ENCODE measurements at places on chromosomes 1 and 21. TPM values are rescaled to one million over a fixed set of nuclear protein-coding genes. Genes with fewer than 3 reads are reported as not detected.

- DNase-seq = no peak
These were observed 284.5 kb upstream of the ADGRL4 start for GRCh38 chr1:79290927-79291474.

DNA sequence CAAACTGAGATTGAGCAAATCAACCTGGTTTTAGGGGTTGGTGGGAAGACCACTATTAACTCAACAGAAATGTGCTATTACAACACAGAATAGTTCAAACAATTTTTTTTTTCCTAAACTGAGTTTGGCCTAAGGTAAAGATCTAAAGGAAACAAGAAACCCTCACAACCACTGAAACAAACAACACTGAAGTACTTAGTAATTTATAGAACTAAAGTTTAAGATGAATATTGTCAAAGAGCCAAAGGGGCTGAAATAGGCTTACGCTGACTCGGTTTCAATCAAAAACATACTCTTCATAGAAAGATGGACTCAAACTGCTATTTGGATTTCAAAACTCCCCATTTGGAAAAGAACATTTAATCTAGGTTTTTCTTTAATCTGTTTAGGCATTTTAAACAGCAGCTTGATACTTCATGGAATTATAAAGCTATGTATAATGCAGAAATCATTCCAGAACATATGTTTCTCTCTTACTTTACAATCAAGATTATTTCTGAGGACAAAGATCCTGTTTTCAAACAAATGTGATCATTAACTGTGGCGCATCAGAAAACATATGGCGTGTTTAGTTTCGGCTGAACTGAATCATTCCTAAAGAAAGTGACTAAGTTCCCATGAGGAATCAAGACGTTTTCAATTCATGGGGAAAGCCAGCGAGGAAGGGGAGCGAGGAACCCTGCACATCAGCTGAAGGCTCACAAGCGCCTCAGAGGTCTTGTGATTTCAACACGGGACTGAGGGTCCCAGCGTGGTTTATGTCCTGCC lies 62.7 kb downstream of the SYT6 start:
- DNase-seq = no peak

Gene GJA8
- not detected for total RNA-seq

DNA sequence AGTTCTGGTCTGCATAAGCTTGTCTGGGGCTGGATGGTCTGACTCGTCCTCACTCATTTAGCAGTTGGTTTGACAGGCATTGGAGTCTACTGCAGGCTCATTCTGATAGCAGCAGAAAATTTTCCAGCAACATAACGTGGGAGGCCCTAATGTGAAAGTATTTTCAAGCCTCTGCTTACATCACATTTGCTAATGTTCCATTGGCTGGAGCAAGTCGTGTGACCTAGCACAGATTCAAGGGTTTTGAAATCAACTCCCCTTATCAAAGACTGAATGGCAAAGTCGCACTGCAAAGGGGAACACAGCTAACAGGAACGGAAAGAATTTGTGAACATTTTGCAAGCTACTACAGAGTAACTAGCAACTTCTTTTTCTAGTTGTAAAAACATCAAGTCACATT lies 2.3 kb upstream of the USH2A start:
- no peak for DNase-seq

Measured in thoracic aorta (tissue), 2 donors.